Fibroblast of gingiva (primary cell): ENCODE measurements at places on chromosomes 16 and 17.
A peak's percentile ranks its signal among the peaks of the same experiment; 100 is the strongest.

DNA sequence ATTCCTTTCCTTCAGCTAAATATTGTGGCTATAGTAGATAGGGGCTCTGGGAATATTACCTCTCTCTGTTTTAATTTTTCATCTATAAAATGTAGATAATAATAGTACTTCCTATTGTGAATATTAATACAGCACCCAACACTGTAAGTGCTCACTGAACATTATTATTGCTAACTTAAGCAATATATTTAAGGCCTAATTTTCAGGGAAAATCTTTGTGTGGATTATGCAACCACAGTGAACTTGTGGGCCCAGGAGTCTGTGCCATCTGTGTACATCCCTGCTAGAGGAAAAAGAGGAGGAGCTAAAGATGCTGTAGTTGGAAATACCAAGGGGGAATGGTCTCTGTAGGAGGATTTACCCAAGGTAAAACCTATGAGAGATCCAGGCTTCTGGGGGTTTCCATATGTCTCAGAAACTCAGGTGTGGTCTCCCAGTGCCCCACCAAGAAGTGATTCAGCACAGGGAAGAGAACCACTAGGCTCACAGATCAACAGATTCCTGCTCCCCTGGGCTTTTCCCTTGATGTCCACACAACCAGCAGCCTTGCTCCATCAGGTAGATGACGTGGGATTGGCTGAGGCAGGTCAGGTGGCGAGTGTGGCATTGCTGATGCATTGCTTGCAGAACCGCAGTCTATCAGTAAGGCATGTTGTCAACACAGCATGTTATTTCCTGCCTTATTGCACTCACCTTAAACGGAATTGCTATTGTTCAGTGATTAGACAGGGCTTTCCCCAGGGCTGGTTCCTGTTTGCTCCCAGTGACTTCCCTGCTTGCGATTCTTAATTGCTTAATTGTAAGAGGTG lies 1.6 kb upstream of the N4BP1 start:
- DNase-seq = no peak

- no peak for DNase-seq
Measured at GRCh38 chr16:73106329-73107034, 58.6 kb upstream of the ZFHX3 start.

DNA sequence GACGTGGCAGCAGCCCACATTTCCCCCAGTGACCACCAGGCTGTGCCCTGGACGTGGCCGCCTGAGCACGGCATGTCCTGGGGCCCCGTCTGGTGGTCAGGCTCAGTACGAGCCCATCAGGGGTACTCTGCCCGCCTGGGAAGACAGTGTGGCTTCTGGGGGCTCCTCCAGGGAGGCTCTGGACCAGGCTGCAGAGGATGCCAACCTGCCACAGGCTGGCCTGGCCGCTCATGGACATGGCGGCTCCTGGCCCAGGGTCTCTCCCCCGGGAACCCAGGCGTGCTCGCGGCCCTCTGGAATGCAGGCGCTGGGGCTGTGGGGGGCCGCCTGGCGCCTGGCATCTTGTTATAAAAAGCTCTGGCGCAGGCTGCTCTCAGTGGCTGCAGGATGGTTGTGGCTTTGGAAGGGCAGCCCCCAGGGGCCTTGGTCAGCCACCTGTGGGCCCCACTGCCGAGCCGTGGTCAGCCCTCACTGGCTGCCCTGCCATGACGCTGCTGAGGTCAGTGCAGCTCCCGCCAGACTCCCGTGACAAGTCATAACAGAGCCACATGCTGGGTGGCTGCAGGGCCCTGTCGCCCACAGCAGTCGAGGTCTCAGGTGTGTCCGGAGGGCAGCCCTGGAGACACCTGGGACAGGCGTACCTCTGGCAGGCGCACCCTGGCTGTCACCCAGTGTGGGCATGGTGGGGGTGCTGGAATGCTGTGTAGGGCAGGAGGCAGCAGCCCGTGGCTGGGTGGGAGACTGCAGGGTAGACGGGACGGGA lies 15.0 kb downstream of the CENPX start:
- no peak for DNase-seq

- no peak for DNase-seq
Measured at GRCh38 chr17:42855048-42855596, 4.1 kb downstream of the AOC3 start.

GRCh38 chr16:88835818-88836217 lies 20.9 kb downstream of the GALNS start:
- DNase-seq = no peak

GRCh38 chr17:19322861-19323260 lies 39.7 kb downstream of the B9D1 start:
- DNase-seq = no peak

DNA sequence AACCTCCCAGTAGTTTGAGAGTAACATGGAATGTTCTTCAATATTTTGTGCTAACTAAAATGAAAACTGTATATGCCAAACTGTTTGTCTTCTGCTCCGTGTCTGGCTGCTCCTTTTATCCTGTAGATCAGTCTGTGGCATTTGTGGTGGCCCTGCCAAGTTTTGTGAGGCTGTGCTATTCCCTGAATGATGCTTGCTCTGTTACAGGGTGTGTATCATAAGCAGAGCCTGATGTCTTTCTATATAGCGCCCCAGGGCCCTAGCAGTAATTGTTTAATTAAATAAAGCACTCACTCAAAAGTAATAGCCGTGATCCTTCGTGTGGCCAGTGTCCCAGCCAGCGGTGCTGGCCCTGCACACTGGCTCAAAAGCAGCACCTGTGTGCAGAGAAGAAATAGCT lies 27.8 kb upstream of the NAT9 start:
- DNase-seq = no peak

- DNase-seq = peak; percentile 15
Measured at GRCh38 chr17:61335845-61336655, 63.6 kb upstream of the TBX2 start.
